ENCODE measurements at places on chromosomes 11 and 22.

- no peak for DNase-seq
Observed at GRCh38 chr11:47408598-47409439, 429 bp downstream of the SLC39A13 start.

- DNase-seq, result no peak
Observed at GRCh38 chr11:2807025-2807681, 78.4 kb downstream of the CDKN1C start.

- DNase-seq, result no peak
Observed at GRCh38 chr22:43564859-43565258, 153.0 kb downstream of the MPPED1 start.

GRCh38 chr11:102810950-102811660 is 13.1 kb upstream of the MMP1 start:
- DNase-seq, result no peak

GRCh38 chr11:112784323-112785073 is 176.7 kb upstream of the NCAM1 start:
- DNase-seq, result no peak

- no peak for DNase-seq
Observed at GRCh38 chr22:35322126-35322525, 22.4 kb downstream of the TOM1 start.

DNA sequence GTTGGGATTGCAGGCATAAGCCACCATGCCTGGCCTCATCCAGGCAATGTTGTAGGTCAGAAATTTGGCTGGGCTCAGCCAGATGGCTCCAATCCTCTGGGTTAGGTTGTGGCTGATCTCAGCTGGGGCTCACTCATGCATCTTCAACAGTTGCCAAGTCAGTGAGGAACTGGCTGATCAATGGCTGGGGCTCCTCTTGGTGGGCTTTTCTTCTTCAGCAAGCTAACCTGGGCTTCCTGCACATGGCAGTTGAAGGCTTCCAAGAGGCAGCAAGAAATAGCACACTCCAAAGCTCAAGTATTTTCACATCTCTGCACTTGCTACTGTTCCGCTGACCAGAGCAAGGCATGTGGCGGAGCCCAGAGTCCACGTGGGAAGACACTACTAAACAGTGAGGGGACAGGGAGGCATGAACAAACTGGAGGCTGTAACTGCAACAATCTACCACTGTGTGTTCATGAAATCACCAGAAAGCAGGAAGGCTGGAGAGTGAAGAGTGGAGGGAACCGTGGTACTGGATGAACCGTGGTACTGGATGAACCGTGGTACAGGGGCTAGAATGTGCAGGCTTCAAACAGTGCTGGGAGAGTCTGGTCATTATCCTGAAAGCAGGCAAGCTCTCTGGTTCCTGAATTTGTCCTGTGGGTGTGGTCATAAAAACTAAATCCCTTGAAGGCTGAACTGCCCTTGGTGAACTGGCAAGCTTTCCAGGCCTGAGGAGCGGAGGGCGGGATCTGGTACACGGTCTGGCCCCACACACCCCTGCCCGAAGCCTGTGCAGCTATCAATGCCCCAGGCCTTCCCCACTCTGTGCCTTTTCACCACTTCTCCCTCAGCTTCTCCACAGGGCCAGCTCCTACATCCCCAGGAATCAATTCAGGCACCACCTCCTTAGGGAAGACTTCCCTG is 20.2 kb downstream of the CHST1 start:
- no peak for DNase-seq

DNA sequence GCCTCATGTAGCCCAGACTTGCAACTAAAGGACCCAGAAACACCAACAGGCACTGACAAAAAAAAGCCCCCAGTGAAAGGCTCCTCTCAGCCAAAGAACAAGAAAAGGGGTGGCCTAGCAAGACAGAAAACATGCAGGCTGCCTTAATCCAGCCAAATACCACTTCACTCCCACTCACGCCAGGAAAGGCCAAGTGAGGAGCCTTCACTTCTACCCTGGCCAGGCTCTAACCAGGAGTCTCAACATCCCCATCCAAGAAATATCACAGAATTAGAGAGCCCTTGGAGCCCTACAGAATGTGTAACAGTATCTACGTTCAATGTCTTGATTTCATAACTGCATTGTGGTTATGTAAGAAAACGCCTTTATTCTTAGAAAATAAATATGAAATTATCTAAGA is 149.0 kb downstream of the APOL5 start:
- no peak for DNase-seq

DNA sequence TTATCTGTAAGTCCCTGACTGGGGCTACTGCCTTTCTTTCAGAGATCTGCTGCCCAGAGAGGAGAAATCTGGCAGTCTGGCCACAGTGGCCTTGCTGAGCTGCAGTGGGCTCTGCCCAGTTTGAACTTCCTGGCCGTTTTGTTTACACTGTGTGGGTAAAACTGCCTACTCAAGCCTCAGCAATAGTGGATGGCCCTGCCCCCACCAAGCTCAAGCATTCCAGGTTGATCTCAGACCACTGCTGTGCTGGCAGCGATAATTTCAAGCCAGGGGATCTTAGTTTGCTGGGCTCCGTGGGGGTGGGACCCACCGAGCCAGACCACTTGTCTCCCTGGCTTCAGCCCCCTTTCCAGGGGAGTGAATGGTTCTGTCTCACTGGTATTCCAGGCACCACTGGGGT is 117.5 kb downstream of the TRPC6 start:
- DNase-seq, result no peak

All from stimulated activated CD4-positive, alpha-beta T cell treated with anti-CD3 and anti-CD28 coated beads, Interleukin-1b, Interleukin-23, amount 100 ng/mL, for 1 hour (primary cell).